MV-4-11 (cell line): ENCODE measurements at places on chromosomes 13 and 19.

GRCh38 chr19:45999653-46000121 lies 4.4 kb downstream of the CCDC61 start:
- DNase-seq = peak; percentile 44

DNA sequence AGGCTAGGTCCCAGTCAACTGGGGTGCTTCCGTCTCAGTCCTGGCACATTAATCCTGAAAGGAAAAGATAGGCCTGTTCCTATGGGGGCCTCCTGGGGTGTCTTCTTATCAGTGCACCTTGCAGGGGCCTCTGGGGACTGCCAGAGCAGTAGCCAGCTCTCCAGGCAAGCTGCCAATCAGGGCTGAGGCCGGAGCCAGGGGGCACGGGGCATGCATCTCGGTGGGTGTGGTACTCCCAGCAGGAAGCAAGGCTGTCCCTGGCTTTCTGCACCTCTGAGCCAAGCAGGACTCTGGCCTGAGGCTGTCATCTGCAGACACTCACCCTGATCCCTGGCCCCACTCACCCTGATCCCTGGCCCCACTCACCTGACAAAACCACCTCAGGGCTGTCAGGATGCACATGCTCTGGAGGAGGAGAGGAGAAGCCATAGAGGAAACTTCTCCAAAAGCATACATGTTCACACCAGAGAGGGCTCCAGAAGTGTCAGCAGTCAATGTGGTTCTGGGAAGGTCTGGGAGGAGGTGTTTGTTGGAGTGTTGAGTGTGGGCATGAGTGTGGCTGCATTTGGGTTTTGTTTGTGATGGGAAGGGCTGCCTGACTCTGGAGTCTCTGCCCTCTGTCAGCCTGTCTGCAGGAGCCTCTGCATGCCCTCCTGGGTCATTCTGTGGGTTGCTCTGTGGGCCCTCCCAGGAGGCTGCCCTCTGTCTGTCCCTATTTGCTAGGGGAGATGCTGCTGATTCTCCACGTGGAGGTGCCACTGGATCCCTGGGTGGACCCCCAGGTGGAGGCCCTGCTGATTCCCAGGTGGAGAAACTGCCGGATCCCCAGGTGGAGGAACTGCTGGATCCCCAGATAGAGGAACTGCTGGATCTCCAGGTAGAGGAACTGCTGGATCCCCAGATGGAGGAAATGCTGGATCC lies 22.7 kb upstream of the KCTD15 start:
- no peak for DNase-seq

- no peak for DNase-seq
Measured at GRCh38 chr13:58051396-58051795, 419.9 kb downstream of the PCDH17 start.

- no peak for DNase-seq
Measured at GRCh38 chr13:96460609-96461008, 370.7 kb downstream of the HS6ST3 start.

DNA sequence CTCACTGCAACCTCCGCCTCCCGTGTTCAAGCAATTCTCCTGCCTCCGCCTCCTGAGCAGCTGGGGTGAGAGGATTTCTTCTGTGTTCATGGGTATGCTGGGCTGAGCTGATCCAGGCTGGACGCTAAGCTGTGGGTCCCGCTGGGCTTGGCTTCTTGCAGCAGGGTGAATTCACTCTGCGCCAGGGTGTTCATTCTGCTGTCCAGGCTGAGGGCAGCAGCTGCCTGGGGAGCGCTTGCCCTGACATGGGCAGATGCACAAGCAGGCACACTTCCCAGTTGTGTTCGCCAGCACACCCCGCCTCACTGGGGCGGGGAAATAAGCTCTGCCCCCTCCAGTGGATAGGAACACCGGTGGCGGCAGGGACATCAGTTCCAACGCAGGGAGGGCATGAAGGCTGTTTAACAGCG lies 7.3 kb upstream of the INAFM1 start:
- DNase-seq = no peak

DNA sequence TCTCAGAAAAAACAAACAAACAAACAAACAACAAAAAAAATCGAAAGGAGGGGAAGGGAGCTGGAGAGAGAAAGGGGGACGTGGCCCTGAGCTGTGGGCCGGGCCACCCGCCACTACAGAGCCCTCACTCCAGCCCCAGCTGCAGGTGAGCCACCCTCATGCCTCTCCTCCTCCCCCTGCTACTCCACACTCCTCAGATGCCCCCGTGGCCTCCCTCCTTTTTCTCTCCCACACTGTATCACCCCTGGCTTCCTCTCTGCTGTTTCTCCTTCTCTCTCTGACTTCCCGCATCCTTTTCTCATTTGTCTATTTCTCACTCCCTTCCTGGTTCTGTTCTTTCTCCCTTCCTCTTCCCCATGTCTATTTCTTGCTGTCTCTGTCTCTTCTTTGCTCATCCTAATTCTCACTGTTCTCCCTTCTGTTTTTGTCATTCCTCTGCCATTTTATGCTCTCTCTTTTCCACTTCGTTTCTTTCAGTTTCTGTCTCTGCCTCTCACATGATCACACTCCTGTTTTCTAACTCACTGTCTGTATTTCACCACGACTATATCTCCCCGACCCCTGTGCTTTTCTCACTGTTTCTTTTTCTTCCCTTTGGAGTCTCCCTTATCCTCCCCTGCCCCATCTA lies 2.7 kb downstream of the KLK2 start:
- DNase-seq = no peak

- DNase-seq = peak; percentile 49
Measured at GRCh38 chr13:50892210-50892944, 17.2 kb upstream of the RNASEH2B start.

- peak; percentile 33 for DNase-seq
Measured at GRCh38 chr19:2461751-2462634, 5.2 kb upstream of the LMNB2 start.

DNA sequence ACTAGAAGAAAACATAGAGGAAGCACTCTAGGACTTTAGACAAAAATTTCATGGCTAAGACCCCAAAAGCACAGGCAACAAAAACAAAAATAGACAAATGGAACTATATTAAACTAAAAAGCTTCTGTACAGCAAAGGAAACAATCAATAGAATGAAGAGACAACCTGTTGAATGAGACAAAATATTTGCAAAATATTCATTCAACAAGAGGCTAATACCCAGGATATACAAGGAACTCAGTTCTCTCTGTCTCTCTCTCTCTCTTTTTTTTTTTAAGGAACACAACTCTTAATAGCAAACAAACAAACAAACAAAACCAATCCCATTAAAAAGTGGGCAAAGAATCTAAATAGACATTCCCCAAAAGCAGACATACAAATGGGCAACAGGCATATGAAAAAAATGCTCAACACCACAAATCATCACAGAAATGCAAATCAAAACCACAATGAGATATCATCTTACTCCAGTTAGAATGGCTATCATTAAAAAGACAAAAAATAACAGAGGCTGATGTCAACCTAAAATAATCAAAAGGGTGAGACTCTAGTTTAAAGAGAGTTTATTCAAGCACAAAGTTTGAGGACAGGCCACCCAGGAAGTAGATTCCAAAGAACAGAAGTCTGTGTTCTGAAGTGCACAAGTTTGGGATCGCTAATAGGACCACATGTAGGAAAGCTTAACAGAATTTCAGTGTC lies 27.1 kb upstream of the SLC7A9 start:
- no peak for DNase-seq

GRCh38 chr19:45164577-45165335 lies 4.0 kb upstream of the NKPD1 start:
- peak; percentile 87 for DNase-seq

GRCh38 chr13:113902986-113903775 lies 39.3 kb upstream of the GAS6 start:
- no peak for DNase-seq

DNA sequence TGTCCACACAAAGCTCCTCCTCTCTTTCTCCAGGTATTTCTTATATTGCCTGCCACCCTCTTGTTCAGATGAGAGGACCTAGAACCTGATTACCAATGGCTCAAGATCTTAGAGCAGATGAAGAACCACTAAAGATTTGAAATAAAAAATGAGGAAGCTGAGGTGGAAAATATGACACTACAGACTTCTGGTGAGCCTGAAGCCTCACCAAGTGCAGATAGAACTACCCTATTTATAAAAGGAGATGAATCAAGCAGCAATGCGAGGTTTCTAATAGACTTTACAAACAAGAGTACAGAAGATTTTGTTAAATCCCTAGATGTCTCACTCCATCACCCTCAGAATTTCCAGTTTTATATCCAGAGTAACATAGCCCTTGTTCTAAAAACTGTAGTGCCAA lies 345.8 kb downstream of the TBC1D4 start:
- DNase-seq = peak; percentile 69

- no peak for DNase-seq
Measured at GRCh38 chr13:31962731-31963370, 68.7 kb upstream of the FRY start.

- DNase-seq = no peak
Measured at GRCh38 chr13:81488021-81488420, 1147.1 kb upstream of the SPRY2 start.

GRCh38 chr13:95100525-95101433 lies 200.5 kb downstream of the ABCC4 start:
- no peak for DNase-seq

GRCh38 chr13:65597839-65598818 lies 1632.0 kb downstream of the PCDH9 start:
- DNase-seq = no peak

- DNase-seq = no peak
Measured at GRCh38 chr13:25860862-25861261, 191.0 kb downstream of the SHISA2 start.

GRCh38 chr13:99347335-99347878 lies 40.2 kb upstream of the GPR183 start:
- no peak for DNase-seq

DNA sequence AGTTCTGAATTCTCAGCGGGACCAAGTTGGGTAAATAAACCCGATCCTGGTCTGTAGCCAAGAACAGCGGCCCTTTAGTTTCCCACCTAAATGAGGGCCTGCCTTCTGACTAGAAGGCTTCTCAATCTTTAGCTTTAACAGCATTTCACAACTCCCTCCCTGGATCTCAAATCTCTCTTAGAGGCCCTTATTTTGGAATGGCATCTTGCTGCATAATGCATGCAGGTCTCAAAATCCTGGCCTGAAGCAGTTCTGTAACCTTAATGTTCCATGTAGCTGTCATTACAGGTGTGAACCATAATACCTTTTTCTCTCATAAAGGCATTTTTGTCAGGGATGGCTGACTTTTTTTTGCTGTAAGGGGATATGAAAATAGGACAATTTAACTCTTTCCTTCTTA lies 29.5 kb downstream of the ZNF90 start:
- DNase-seq = no peak

GRCh38 chr13:69274231-69274630 lies 833.4 kb upstream of the ATXN8OS start:
- no peak for DNase-seq

- DNase-seq = no peak
Measured at GRCh38 chr19:45448887-45449299, 18.9 kb upstream of the FOSB start.

DNA sequence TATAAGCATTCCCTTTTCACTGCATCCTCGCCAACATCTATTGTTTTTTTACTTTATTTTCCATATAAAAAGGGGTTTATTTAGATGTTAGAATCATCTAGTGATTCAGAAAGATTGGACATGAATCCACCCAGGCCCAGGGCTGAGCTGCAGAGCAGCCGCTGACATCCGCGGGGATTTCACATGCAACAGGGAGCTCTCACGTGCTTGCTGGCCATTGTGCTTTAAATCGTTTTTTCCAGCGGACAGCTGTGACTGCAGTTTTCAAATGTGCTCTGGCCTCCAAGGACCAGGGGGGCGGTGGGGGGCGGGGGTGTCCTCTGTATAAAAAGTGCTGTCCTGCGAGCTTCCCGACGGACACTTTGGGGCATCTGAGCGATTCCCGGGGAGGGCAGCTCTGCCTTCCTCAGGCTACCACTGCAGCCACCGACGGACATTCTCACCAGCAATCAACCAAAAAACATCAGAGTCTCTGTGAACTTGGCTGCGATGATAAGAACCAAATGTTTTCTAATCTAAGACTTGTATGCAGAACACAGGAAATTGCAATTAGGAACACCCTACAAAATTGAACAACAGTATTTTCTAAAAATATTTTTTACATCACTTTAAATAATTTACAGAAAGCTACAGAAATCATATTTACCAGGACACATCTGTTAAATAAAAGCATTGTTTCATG lies 12.6 kb downstream of the RB1 start:
- DNase-seq = no peak

DNA sequence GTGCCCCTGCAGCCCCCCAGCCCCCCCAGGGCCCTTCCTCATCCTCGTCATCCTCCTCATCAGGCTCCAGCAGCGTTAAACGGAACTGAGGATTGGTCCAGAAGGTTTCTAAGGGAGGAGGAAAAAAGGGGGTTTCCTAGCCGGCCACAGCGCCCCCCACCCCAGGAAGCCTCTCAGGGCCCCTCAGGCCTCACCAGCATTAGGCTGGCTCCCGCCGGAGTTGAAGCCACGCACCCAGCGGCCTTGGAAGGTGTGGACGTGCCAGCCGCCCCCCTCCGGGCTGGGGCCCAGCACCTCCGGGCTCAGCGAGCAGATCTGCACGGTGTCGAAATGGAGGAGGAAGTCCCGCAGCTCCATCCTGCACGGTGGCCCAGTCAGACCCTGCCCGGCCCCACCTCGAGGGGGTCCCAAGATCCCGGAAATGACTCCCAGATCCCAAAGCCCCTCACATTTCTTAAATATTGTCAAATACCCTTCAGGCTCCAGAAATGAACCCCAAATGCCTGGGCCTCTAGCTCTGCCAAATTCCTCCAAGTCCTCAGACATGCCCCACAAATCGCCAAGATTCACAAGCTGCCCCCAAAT lies 6.9 kb downstream of the CAPN12 start:
- DNase-seq = no peak

- DNase-seq = no peak
Measured at GRCh38 chr13:106462710-106463109, 72.8 kb downstream of the EFNB2 start.

DNA sequence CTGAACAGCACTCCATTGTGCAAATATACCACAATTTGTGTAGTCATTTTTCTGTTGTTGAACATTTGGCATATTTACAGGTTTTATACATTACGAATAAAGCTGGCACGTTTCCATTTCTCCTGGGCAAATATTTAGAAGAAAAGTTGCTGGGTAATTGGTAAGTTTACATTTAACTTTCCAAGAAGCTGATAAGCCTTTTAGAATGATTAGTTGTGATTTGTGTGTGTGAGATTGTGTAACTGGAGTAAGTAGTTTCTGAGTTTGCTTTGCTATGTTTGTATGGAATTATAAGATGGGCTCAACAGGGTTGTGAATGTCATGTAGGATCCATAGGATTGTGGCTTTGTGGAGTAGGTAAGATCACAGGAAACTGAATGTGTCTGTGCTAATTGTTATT lies 1.6 kb upstream of the ZNF529 start:
- no peak for DNase-seq

DNA sequence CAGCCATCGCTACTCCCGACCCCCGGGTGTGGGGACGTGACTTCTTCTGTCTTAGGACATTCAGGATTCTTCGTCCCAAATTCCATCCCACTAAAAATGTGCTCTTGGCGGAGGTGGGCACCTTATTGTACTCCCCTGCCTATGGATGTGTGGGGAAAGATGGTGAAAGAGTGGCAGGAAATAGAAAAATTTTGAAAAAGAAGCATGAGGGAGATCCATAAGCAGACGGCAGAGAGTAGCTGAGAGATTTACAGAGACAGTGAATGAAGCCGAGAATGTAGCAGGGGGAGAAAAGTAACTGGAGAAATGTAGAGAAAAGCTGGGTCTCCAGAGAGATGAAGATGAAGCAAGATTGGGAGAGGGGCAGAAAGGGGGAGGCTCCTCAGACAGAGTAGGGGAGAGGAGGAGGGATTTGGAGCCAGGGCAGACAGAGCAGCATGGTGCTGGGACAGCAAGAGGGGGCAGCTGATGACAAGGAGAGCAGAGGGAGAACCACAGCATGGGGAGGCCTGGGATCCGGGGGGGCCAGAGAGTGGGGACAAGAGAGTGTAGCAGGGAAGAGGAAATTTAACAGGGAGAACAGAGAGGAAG lies 843 bp downstream of the ZNF610 start:
- DNase-seq = no peak

- DNase-seq = peak; percentile 98
Measured at GRCh38 chr13:30371649-30372265, 50.5 kb upstream of the UBE2L5 start.
